Dermis microvascular lymphatic vessel endothelial cell (primary cell): ENCODE measurements at places on chromosomes 7 and 10.

DNA sequence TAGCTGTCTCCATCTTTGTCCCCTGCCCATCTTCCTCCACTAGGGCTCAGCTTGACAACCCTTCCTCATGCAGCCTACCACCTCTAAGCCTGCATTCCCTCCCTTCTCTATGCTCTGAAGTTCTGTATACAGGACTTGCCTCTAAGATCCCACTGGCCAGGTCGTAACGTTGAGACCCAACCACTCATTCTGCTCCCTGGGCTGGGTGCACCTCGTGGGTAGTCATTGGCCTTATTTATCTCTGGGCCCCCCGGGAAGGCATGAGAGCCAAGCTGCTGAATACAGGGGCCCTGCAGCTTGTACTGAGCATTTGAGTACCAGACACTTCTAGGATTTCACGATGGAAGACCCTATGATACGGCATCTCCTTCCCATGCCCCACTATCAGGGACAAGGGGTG lies 31.2 kb downstream of the MYL10 start:
- no peak for DNase-seq

DNA sequence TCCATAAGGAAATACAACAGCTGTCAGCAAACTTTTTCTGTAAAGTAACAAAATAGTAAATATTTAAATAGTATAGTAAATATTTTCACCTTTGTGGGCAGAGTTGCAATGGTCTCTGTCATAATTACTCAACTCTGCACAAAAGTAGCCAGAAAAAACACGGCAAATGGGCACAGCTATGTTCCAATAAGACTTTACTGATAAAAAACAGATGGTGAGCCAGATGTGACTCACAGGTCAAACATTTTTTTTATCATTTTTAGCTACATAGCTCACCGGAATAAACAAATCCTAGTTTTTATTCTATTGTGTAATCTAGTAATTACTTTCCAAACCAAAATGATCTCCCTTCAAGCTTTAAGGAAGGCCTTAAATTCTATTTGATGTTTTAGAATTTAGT lies 55.3 kb downstream of the NCAPG2 start:
- peak; percentile 79 for DNase-seq

- DNase-seq: peak; percentile 17
These were observed 367.7 kb downstream of the BBS9 start for GRCh38 chr7:33497051-33497450.

- DNase-seq: no peak
These were observed 2.0 kb downstream of the SOSTDC1 start for GRCh38 chr7:16463520-16463919.

DNA sequence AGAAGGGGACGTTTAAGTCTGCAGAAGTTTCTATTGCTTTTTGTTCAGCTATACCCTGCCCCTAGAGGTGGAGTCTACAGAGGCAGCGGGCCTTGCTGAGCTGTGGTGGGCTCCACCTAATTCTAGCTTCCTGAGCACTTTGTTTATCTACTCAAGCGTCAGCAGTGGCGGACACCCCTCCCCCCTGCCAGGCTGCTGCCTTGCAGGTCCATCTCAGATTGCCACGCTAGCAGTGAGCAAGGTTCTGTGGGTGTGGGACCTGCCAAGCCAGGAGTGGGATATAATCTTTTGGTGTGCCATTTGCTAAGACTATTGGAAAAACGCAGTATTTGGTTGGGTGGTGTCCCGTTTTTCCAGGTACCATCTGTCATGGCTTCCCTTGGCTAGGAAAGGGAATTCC lies 147.3 kb upstream of the PRPS1L1 start:
- no peak for DNase-seq

GRCh38 chr10:1651270-1651966 lies 85.9 kb downstream of the ADARB2 start:
- DNase-seq: no peak

DNA sequence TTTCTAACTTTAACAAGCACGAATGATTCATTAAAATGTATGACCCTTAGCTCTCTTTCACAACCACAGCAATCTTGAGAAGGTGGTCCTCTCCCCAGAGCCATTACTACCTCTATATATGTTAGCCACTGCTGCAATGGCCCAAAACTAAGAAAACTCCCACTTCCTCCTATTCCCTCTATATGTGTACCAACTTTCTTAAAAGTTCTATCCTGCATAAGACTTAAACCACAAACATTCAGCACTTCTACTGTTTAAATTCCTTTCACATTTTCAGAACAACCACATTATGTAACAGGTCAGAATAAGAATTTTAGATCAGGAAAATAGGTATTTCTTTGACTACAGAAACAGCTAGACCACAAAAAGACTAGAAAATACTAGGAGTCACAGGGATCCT lies 36.2 kb downstream of the WASL start:
- DNase-seq: no peak

GRCh38 chr7:78571292-78571691 lies 772.7 kb downstream of the PHTF2 start:
- DNase-seq: no peak

GRCh38 chr10:132223156-132223590 lies 36.4 kb downstream of the DPYSL4 start:
- peak; percentile 81 for DNase-seq

- no peak for DNase-seq
These were observed 55.6 kb downstream of the PCDH15 start for GRCh38 chr10:54745436-54745835.

DNA sequence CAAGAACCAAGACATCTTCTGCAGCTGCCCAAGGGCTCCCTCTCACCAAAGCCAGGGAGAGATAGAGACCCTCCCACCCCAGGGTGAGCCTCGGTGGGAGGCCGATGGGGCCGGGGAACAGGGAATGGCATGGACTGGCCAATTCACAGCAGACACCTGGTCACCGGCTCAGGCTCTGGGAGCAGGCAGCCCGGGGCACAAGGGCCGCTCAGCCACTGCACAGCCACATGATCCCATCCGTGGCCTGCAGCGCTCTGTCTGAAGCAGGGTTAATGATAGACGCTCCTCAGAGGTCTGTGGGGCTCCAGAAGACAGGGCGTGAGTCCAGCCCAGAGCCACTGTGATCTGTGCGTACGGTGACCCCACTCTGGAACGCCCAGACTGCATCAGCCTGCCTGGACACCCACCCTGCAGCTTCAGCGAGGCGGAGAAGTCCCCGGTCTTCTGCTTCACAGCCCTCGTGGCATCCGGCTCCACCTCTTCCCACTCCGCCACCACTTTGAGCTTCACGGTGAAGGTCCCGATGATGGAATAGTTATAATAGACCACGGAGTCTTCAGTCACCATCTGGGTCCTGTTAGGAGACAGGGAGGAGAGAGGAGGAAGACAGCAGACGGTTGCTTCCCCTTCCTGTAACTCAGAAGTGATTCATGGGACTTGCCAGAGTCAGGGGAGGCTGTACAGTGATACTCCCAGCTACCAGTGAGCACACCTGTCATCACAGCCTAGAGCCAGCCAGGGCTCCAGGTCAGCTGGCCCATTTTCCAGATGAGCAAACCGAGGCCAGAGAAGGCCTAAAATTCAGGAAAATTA lies 14.0 kb downstream of the TMEM130 start:
- no peak for DNase-seq

DNA sequence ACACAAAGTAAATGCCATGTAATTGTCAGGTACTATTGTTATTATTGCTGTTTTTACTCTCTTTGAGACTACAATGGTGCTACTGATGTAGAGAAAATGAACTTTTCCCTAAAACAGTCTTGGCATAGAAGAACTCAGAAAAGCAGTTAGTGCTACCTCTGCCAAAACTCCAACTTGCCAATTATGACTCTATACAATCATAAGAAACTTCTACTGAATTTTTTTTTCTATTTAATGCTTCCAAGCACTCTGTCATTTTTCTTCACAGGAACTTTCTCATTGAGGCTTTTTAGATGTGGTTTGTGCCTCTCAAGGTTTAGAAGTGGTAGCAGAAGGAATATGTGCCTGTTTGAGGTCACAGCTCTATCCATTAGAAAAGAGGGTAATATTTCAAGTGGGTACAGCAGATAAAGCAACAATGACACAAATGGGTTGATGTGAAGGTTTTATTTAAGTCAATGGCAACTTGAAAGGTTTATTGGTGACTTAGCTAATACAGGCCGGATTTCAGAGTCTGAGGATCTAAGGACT lies 64.0 kb upstream of the FERD3L start:
- no peak for DNase-seq

- DNase-seq: no peak
These were observed 912.2 kb downstream of the GRID1 start for GRCh38 chr10:85454386-85454785.

GRCh38 chr10:102112210-102112817 lies 7.9 kb downstream of the LDB1 start:
- no peak for DNase-seq

DNA sequence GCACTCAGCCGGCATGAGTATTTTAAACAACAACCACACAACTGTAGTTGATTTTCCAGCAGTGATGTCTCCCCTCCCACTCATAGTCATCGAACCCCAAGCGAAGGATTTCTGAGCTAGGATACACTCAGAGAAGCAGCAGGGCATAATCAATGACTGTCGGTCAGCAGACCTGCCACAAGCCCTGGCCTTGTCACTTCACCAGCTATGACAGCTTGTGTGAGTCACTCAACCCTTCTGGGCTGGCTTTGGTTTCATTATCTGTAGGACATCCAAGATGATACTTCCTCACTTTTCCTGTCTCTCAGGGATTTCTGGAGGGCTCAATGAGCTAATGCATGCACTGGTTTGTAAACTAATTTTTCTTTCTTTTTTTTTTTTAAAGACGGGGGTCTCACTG lies 22.0 kb upstream of the UBE3C start:
- DNase-seq: no peak

DNA sequence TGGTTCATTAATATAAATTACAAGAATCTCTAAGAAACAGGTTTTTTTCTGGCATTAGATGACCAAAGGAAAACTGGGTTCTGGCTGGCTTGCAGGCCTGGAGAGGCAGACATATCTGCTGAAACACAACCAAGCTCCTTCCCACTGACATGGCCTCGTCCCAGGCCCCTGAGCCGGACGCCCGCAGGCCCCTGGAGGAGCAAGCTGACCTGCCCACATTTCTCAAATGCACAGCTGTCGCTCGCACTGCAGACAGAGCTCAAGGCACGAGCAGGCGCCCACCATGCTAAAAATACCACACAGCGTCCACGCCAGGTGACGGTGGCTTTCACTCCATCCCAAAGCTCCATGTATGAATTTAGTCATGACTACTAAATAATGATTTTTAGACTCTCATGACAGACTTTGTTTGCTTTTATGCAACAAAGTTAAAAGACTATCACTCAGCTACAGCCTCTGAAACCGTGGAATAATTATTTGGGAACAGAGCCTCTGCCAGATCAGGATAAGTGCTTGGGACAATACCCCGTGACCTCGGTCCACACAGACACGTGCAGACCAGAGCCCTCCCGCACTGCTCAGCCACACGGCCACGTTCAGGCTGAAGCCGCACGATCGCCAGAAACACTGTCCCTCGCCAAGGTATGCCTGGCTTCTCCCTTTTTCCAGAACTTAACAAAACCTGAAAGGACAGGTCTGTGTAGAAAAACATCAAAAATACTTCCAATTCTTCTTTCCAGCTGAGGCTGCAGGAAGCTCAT lies 71.1 kb downstream of the DIP2C start:
- no peak for DNase-seq

GRCh38 chr7:93973134-93973533 lies 31.0 kb downstream of the BET1 start:
- DNase-seq: no peak

DNA sequence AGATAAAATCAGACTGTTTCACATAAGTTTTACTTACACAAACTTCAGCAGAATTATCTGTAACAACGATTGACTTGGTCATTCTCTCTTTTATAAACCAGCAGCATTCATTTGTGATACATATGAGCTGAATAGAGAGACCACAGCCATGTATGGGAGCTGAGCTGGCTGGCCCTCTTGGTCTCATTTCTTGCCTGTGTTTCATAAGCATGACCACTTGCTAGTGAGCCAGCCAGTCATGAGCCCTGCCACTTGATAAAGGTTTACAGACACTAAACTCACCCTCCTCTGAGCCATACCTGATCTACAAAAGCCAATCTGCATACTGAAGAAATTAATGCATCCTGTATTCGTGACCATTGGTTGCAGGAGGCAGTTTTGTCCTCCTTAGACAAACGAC lies 82.1 kb downstream of the PKD1L1 start:
- no peak for DNase-seq

- DNase-seq: no peak
These were observed 7.3 kb upstream of the TARP start for GRCh38 chr7:38280707-38281106.

GRCh38 chr10:90966146-90966545 lies 45.3 kb upstream of the ANKRD1 start:
- no peak for DNase-seq

DNA sequence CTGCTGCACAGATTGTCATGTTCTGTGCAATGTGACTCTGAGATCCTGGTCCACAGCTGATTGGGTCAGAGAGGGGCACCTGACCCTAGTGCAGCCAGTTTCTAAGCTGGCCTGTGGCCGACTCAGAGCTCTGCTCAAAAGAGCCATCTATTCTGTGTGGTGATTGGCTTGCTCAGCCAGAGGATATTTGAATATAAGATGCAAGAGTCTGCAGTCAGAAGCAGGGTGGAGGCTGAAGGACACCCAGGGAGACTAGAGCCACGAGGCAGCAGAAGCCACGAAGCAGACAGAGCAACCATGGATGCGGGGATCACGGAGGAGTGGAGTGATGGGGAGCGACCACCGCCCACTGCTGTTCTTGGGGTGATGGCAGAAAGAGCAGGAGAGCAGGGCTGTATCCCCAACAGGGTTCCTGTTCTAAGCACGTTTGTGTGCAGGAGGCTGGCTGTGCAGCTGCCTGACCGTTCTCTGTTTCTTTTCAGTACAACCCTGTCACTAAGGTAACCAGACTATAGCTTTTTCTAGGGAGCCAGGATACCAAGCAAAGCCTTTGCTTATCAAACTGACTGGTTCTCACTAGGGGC lies 19.5 kb upstream of the RHEB start:
- no peak for DNase-seq

DNA sequence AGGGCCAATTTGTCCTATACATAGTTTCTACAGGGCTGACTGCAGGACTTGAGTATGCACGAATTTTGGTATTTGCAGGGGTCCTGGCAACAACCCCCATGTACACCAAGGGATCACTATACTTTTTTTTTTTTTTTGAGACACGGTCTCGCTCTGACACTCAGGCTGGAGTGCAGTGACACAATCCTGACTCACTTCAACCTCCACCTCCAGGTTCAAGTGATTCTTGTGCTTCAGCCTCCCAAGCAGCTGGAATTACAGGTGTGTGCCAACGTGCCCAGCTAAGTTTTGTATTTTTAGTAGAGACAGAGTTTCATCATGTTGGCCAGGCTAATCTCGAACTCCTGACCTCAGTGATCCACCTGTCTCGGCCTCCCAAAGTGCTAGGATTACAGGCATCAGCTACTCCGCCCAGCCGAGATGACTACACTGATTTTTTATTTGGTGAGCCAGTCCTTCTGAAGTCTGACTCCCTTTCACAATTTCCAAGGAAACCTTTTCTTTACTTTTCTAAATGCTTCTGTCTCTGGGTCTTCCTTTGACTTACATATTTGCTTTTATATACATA lies 19.8 kb downstream of the CFAP70 start:
- no peak for DNase-seq
